ENCODE measurements at places on chromosomes 1 and 21.

DNA sequence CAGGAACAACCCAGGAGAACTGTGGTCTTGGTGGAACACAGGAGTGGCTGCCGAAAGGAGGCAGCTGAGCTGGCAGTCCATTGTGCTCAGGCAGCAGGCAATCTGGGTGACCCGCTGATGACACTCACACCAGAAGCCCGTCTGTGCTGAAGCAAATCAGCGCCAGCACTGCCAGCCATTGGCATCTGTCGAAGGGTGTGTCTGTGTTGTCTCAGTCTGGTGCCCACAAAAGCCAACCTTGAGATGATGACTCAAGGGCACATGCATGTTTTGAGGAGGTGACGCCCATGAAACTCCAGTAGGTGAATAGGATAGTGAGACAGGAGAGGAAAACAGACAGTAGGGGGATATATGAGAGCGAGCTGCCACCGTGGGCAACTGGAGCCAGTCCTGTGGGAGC is 167.3 kb downstream of the KAZN start:
- no peak for ATAC-seq

- no peak for ATAC-seq
Observed at GRCh38 chr1:101509370-101509769, 272.6 kb downstream of the S1PR1 start.

DNA sequence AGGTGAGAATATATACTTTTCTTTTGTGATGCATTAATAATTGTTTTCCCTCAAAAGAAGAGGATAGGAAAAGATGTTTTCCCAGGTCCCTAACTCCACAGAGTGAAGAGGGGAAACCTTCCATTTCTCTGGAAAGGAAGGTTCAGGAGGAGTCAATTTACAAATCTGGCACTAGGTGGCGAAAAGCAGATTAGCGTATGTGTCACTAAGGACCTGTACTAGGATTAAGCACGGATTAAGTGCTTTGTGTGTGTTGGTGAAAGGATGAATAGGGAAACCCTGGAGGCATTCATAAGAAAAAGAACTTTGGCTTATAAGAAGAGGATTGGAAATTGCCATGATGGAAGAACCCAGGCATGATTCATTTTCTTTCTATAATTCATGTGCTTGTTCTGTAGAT is 410.1 kb upstream of the PLXNA2 start:
- peak; percentile 32 for ATAC-seq

- ATAC-seq: peak; percentile 70
Observed at GRCh38 chr21:44927587-44928461, 7.1 kb upstream of the ITGB2 start.

- ATAC-seq: no peak
Observed at GRCh38 chr1:150068109-150068435, 496 bp downstream of the VPS45 start.

- no peak for ATAC-seq
Observed at GRCh38 chr1:237124856-237125462, 83.0 kb downstream of the RYR2 start.

DNA sequence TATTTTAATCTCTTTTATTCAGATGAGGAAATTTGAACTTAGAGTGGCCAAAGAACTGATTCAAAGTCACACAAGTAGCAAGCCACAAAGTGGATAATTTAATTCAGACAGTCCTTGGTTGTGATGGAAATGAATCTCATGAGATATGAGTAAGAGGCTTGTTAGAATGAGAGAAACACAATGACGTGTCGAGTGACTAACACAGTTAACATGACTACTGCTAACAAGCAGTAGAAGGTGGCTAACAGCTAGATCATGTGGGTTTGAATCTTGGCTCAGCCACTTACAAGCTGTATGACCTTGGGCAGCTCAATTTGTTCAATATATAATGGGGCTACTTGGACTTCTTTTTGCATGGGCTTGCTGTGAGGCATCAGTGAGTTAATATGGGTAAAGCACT is 104.5 kb upstream of the LMO4 start:
- peak; percentile 74 for ATAC-seq

DNA sequence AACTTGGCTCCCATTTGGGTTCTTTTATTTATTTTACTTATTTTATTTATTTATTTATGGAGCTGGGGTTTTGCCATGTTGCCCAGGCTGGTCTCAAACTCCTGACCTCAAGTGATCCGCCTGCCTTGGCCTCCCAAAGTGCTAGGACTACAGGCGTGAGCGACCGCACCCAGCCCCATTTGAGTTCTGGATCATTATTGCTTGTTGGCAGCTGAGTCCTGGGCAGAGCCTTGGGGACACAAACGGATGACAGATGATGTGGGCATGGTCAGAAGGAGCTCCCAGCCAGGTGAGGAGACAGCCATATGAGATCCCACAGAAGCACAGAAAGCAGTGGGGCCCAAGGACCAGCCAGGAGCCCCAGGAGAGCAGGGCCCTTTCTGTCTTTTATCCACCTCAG is 254.0 kb downstream of the MATN1 start:
- no peak for ATAC-seq

DNA sequence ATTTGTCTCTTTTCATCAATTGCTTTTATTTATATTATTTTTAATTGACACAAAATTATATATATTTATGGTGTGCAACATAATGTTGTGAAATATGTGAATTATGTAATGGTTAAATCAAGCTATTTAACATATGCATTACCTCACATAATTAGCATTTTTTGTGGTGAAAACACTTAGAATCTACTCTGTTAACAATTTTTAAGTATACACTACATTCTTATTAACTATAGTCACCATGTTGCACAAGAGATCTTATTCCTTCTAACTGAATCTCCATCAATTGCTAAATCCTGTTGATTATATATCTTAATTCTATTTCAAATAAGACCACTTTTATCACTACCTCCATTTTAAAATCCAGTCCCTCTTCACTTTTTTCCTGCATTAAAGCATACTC is 42.5 kb downstream of the PLPPR5 start:
- no peak for ATAC-seq

DNA sequence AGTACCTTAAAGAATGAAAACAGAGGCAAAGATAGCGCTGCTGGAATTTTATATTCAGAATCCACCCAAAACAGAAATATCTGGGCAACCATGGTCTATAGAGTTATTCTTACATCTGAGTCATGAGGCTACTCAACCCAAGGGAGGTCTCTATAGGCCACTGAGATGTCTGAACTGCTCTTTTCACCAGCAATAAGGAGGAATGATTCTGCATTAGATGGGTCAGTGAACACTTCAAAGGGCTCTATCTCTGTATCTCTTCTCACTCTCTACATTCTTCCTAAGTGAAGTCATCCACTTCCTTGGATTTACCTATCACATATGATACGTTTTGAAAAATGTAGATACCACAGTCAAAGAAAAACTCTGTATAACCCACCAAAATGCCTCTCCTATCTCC is 90.2 kb upstream of the NGF start:
- ATAC-seq: no peak

- peak; percentile 75 for ATAC-seq
Observed at GRCh38 chr21:33760641-33761440, 118.5 kb downstream of the ITSN1 start.

GRCh38 chr1:192545896-192546521 is 29.6 kb upstream of the RGS1 start:
- peak; percentile 13 for ATAC-seq

- ATAC-seq: no peak
Observed at GRCh38 chr1:41735139-41735538, 183.6 kb downstream of the HIVEP3 start.

DNA sequence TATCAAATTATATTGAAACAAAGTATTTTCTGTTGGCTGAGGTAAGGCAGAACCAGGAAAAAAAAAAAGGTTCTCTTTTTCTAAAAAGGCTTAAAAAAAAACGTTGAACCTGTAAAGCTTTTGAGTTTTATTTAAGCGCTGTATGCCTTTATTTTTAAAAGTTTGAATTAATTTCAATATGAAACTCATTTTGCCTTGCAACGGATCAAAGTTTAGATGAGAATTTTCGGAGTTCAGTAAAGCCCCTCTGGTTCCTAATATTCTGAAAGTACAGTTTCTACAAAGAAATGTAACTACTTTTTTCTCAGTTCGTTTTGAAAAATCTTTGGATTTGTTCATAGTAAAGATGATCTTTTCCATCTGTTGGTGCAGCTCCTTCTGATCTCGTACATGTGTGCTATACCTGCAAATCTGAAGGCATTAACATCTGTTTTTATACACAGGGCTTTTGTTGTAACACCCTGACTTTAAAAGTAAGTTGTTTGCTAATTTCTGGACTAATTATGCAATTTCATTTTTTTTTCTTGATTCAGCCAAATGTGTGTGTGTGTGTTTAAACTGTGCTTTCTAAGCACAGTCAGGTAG is 1.7 kb downstream of the ZBTB18 start:
- no peak for ATAC-seq

- 0 out of 3 replicates have a peak, but pooled peaks have one; percentile 31 for ATAC-seq
Observed at GRCh38 chr1:190084552-190084951, 393.1 kb downstream of the BRINP3 start.

- no peak for ATAC-seq
Observed at GRCh38 chr1:147567594-147568381, 26.5 kb downstream of the BCL9 start.

- no peak for ATAC-seq
Observed at GRCh38 chr1:52520148-52520547, 32.7 kb downstream of the TUT4 start.

GRCh38 chr1:62057641-62058290 is 136.9 kb upstream of the L1TD1 start:
- ATAC-seq: no peak

GRCh38 chr1:244413736-244414135 is 38.0 kb downstream of the ADSS2 start:
- no peak for ATAC-seq

DNA sequence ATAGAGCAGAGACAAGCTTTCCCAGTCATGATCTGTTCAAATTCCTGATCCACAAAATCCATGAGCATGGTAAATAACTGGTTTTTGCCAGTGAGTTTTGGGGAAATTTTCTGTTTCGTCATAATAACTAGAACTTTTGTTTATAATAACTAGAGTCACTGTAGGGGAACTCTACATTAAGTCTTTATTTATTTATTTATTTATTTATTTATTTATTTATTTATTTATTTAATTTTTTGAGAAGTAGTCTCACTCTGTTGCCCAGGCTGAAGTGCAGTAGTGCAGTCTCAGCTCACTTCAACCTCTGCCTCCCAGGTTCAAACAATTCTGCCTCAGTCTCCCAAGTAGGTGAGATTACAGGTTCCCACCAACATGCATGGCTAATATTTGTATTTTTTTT is 1106.8 kb downstream of the AMY1C start:
- ATAC-seq: no peak

- peak; percentile 91 for ATAC-seq
Observed at GRCh38 chr1:62082456-62083363, 111.9 kb upstream of the L1TD1 start.

DNA sequence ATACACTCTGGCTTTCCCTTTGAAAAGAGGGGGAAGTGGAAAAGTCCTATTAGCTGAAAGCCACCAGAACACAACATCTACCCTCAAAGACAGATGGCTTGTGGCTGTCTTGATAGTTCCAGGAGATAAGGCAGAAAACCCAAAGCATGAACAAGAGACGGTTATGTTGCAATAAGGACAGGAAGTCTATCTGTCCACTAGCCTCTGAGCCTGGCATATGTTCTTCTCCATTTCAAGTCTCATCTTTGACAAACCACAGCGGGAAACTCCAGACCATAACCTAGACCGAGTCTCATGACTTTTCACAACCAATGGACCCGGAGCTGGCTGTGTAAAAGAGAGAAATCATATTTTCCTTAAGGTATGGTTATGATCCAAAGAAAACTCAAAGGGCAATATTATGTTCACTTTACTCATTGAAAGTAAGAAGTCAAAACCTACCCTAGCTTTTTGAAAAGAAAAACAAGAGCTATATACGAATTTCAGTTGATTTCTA is 33.8 kb downstream of the DUSP10 start:
- ATAC-seq: peak; percentile 60

DNA sequence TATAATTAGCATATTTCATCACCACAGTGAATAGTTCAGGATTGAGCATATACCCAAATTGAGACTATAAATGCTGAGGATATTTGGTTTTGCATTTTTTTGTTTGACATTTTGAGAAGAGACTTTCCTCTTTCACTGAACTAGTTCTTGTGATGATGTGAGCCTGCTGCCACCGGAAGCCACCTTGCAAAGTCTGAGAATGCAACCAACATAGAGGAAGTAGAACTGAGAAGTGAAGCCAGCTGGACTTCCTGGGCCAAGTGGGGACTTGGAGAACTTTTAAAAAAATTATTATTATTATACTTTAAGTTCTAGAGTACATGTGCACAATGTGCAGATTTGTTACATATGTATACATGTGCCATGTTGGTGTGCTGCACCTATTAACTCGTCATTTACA is 102.3 kb downstream of the RPE65 start:
- no peak for ATAC-seq

- peak; percentile 78 for ATAC-seq
Observed at GRCh38 chr1:109610609-109611307, 8.7 kb downstream of the GNAT2 start.

- no peak for ATAC-seq
Observed at GRCh38 chr1:45541193-45541592, 9.4 kb upstream of the AKR1A1 start.

DNA sequence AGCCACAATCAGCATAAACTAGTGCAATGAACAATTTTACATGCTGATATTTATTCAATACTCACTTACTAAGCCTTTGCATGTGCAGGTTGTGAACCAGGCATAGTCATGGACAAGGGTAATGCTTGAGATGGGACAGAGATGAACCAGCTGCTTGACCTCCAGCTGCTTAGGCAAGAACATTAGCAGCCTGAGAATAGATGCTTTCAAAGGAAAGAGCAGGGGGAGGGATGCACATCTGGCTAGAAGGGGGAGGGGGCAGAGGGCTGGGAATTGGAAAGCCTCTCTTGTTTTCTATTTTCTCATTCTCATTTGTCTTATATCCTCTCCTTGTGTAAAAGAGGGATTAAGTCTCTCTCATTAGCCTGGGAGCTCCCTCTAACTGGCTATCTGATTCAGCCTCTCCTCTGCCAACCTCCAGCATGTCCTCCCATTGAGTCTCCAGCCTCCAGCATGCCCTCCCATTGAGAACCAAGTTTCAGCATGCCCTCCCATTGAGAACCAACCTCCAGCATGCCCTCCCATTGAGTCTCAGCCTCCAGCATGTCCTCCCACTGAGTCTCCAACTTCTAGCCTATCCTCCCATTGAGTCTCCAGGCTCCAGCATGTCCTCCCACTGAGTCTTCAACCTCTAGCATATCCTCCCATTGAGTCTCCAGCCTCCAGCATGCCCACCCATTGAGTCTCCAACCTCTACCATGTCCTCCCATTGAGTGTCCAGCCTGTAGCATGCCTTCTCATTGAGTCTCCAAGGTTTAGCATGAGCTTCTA is 38.4 kb upstream of the TRABD2B start:
- ATAC-seq: no peak

DNA sequence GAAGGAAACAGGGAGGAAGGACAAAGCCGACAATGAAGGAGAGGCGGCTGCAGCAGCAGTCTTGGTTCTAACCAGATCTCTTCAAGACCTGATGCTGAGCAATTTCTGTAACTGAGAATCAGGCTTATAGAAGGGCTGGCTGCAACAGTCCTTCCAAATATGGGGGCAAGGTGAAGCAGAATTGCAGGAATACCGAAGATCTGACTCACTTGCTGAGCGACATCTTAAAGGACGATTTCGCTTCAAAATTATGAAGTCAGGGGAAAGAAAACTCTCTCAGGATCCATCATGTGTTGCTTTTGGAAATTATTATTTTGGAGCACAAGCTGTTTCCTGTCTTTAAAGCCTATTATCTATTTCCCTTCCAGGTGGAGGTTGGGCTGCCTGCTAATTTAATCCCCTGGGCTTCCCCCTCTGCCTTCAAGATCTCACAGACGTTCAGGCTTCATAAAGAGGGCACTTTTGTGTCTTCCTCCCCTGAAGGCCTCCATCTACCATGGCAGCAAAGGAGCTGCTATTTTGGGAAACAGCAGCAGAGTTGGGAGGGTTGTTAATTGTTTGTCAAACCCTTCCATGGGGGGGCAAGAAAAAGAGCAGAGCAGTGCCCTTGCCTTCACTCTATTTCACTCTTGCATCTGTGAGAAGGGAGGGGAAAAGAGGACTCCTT is 10.8 kb upstream of the IER5 start:
- ATAC-seq: peak; percentile 41

Measured in SK-N-SH treated with all-trans-retinoic acid at 6 μM for 48 hours (cell line).